Urothelium cell line (cell line): ENCODE measurements at places on chromosomes 11 and 22.

DNA sequence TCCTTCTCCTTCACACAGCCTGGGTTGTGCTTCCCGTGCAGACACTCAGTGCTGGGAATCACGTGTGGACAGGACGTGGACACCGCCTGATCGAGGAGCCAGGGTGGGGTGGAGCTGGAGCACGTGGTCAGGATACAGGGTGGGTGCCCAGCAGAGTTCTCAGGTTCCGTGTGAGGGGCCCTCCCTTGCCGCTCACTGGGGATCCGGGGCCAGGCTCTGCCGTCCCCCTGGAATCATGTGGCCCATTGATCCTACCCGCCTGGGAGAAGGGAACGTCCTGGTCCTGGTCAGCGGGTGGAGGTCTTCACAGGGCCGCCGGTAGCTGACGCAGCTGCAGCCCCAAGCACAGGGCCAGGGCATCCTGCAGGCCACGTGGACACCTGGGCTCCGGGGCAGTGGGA is 397.7 kb downstream of the TBC1D22A start:
- DNase-seq, result no peak

DNA sequence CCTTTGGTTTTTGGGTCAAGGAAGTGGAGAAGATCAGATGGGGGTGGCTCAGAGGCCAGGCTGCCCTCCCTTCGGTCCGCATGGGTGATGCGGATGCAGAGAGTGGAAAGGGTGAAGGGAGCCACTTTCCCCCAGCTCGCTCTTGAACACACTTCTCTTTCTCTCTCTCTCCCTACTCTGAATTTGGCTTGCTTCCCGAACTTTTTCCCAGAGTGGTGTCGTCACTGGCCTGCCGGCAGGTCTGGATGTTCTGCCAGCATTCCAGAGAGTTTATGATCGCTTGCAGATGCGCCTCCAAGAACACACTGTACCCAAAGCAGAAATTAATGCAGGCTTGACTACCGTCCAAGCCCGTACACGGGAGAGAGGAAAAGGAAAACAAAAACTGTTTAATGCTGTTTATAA is 103.2 kb downstream of the ZBTB16 start:
- peak; percentile 92 for DNase-seq

DNA sequence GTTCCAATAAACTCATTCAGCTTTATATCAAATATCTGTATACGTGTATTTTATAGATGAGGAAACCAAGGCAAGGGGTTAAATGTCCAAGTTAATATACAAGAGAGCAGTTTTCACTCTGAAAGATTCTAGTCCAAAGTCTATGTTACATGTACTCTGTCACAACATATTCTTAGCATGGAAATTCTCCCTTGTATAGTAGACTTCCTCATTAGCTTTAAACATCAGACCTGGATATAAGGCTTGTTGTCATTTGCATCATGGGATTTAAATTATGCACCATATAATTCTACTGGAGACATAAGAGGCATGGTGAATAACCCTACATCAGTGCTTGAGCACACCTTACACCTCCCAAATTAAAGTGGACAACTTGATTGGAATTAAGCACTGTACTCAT is 681.9 kb upstream of the CCDC179 start:
- DNase-seq, result no peak

GRCh38 chr22:50074056-50074455 is 11.2 kb downstream of the MLC1 start:
- DNase-seq, result no peak

GRCh38 chr11:66071381-66071801 is 1.3 kb downstream of the PACS1 start:
- no peak for DNase-seq

GRCh38 chr11:92771701-92772100 is 197.8 kb upstream of the MTNR1B start:
- no peak for DNase-seq

DNA sequence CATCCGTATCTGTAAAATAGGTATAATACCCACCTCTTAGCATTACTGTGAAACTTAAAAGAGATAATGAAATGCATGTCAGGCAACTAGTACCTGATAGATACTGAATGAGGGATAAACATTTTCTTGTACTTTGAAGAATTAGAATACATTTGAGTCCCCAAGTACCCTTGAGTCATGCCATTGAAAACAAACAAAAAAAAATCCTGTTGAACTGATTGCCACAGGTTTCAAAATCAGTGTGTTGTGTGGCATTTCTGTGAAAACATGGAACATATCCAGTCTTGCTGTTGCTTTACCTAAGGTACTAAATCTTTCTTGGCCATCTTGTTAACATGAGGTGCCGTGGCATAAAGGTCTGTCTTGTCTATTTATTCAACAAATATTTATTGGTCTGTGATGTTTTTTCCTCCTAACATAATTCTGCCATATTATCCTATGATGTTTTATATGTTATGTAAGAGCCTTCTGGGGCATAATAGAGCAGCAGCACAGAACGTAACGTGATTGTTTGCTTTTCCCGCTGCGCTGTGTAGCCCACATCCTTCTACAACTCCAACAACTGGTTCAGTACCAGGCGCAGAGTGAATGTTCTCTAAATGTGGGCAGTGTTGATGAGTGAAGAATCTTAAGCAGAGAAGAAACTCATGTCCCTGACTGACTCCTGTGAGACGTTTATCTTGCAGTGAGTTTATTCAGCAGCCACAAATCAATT is 79.3 kb upstream of the RAB1B start:
- DNase-seq, result no peak

- DNase-seq, result no peak
Measured at GRCh38 chr11:8828046-8828445, 82.9 kb upstream of the AKIP1 start.

DNA sequence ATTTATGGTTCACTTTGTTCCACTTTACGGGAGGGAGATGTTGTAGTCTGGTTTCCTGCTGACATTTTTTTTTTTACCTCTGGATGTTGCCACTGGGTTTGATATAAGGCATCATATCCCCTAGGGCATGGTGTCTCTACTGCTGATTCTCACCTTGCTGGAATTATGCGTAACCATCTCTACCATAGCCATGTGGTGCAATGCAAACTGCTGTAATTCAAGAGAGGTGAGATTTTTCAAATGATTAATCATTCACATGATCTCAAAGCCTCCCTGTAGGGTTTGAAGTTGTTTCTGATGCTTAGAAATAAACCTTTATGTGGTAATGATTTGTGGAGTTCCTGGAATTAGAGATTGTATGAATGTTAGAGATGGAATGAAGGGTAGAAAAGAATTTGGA is 13.0 kb downstream of the MS4A3 start:
- DNase-seq, result no peak

DNA sequence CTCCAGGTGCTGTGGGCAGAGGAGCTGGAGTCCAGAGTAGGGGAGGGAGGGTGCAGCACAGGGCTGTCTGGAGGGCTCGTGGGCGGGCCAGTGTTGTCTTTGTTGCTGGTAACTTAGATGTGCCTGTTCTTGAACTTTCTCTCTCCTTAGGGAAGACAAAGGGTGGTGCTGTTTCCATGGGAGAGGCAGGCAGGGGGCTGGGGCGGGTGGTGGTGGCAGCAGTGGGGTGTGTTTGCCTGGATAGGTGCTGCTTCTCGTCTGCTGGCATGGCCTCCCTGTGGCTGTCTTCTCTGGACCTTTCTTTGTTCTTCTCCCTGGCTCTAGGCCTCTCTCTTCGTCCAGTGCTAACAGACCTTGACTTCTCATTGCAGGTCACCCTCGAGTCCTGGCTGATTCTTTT is 8.5 kb downstream of the SIDT2 start:
- DNase-seq, result no peak

GRCh38 chr11:27934830-27935145 is 173.2 kb downstream of the KIF18A start:
- DNase-seq, result peak; percentile 85

DNA sequence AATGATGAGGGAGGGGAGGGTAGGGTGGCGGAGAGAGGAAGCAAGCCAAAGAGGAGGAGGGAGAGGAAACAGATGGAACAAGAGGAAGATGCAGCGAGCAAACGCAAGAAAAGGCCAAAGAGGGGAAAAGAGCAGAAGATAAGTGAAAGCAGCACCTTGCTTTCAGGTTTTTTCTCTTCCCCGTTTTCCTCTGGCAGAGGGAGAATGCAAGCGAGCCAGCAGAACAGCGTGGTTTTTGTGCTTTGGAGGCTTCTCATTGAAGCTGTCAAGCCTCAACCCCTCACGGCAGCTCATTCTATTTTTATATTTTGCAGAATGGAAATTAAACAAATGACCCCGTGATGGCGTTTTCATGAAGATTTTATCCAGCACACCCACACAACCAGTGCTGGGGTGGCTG is 67.1 kb upstream of the GRAMD1B start:
- DNase-seq, result no peak

GRCh38 chr11:113288286-113288863 is 26.0 kb upstream of the TTC12 start:
- no peak for DNase-seq

- no peak for DNase-seq
Measured at GRCh38 chr22:46073683-46074504, 76.4 kb upstream of the PPARA start.

DNA sequence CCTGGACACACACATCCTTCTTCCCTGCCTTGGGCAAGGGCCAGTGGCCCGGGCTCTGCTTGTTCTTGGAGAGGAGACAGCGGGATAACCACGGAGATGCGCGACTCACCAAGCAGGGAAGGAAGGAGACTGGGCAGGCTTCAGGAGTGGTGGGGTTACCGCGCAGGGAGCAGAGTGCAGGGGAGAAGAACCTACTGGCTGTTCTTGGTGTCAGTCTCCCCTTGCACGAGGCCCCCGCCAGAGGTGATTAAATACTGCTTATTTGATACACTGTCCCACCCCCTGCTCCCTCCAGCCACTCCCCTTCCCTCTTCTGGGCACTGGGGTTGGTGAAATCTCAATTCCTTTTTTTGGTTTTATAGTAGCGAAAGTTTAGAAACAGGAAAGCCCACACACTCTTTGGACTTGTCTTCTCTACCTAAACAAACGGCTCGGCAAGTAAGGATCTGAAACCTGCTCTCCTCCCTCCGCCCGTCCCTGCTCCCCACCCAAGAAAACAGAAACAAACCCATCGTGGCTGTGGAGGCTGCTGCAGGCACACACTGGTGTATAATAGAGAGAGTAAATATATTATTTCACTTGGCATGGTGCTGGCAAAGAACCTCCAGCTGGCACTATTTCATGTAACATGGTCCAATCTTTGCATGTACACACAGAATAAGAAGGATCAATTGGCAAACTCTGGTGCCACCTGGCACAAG is 10.8 kb downstream of the LARGE2 start:
- DNase-seq, result no peak

GRCh38 chr11:28900427-28900826 is 792.2 kb downstream of the METTL15 start:
- no peak for DNase-seq

- no peak for DNase-seq
Measured at GRCh38 chr11:46616551-46617133, 385 bp downstream of the HARBI1 start.
